ENCODE measurements at places on chromosomes 6 and 20.

DNA sequence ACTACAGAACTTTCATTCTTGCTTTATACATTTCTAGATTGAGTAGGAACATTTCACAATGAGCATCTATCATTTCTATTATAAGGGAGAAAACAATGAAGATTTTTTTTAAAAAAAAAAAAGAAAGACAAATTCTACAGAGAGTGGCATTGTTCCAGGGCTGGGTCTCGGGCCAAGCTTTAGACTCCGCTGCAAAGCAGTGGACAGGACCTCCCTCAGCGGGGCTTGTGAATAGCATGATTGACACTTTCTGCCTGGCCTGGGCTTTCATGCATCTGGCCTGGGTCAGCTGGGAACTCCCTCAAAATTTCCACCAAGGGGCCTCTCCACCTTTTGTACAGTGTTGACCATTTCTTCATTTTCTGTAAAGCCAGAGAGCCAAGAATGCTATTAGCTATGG is 55.8 kb upstream of the HIVEP2 start:
- peak; percentile 55 for DNase-seq

DNA sequence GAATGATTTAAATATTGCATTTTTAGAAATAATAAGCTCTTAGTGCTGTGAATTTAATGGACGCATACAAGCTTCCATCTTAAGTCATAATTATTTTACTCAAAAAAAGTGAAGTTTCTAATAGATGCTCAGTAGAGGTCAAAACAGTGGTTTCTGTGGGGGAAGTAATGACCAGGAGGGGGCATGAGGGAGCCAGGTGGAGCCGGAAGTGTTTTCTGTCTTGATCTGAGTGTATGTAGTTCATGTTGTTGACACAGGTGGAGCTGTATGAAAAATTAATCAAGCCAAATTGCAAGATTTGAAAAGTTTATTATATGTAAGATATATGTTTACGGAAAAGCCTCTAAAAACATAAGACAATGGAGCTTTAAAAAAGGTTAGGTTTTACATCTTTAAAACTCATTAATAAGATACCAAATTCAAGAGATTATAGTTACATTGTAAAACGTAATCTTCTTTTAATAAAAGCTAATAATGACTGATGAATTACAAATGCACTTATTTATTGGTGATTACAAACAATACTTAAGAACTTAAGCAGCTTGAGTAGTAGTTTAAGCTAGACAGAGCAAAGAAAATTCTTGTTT is 68.0 kb downstream of the PLAGL1 start:
- DNase-seq = no peak

- no peak for DNase-seq
Observed at GRCh38 chr6:34522761-34523160, 33.4 kb downstream of the SPDEF start.

DNA sequence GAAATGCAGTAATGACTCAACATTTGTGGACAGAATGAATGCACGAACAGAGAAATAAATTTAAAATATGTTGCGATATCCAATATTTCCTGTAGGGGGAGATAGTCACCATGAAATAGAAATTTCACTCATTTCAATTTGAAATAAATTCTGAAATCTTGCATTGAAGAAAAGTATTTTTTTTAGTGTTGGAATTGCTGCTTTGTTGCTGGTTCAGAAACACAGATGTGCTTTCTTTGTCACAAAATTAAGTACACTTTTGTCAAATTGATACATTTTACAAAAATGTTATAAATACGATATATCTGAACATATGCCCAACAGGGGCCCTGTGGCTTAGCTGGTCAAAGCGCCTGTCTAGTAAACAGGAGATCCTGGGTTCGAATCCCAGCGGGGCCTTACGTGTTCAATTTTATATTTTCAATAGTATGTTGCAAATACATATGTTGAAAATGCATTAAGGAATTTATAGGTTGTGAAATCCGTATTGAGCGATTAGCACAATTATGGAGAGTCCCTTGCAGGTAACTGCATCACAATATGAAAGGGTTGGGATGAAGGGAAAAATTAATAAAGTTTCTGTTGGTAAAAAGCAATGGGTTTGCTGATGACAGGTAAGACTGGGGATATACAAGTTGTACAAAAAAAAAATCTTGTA is 85.4 kb upstream of the PRSS16 start:
- no peak for DNase-seq

DNA sequence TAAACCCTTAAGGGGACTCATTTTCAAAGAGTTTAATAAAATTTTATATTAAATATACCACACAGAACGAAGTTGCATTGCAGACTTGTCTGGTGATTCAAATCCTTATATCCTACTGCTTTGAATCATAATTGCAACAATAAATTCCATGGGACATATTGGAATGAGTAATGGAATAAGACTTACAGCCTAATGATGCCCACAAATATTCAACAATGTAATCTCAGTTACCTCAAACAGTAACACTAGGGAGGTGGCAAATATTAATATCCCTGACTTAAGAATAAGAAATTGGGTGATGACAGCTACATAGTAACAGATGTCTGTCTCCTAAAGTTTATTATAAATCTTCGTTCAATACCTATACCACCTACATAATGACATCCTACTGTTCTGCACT is 52.6 kb downstream of the BMP5 start:
- no peak for DNase-seq

- DNase-seq = no peak
Observed at GRCh38 chr20:32234135-32234808, 26.6 kb downstream of the POFUT1 start.

GRCh38 chr6:44779130-44779826 is 391.8 kb downstream of the CDC5L start:
- DNase-seq = no peak

GRCh38 chr6:5061152-5061551 is 24.0 kb upstream of the PPP1R3G start:
- no peak for DNase-seq

DNA sequence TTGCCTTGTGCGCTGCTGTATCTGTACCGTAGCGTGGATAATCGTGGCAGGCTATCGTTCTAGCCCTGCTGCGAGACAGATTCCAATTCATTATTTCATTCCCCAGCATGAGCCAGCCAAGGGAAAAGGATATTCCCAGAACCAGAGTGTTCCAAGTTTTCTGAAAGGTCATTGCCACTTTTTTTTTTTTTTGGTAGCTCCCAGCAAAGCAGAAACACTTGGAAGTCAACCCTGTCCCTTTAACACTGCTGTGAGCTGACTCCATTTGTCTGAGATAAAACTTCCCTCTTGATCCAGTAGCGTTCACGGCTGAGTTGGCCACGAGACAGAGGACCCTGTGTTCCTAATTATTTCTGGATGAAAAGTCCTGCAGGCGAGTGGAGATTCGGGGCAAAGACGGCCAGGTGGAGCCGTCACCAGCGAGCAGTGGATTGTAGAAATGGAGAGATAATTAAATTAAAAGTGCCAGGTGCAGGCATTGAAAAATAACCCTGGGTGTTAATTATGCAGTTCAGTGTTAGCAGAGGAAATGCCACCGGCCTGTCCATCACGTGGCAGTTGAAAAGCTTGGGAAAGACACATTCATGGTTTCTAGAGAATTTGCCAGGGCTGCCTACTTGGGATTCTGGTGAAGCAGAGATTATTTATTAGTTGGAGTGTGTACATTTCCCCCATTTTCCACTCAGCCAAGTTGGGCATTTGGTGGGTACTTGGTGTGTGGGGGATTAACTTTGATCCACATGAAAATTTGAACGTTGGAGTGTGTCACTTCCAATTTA is 164.2 kb downstream of the SLC24A3 start:
- peak; percentile 46 for DNase-seq

DNA sequence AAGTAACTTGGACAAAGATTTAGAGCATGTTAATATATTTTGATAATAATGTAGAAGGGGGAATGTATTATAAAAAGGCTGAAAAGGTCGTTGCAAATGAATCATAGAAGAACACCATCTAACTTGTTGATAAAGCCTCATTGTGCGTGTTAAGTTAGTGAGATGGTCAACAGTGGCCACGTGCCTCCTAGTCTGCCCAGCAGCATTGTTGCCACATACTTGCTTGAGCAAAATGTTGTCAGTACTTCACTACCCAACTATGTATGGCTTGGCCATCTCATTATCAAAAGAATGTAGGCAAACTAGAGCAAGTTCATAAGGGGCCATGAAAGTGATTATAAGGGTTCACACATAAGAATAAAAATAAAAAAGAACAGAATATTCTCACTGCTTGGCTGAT is 84.6 kb downstream of the PHACTR1 start:
- DNase-seq = no peak

DNA sequence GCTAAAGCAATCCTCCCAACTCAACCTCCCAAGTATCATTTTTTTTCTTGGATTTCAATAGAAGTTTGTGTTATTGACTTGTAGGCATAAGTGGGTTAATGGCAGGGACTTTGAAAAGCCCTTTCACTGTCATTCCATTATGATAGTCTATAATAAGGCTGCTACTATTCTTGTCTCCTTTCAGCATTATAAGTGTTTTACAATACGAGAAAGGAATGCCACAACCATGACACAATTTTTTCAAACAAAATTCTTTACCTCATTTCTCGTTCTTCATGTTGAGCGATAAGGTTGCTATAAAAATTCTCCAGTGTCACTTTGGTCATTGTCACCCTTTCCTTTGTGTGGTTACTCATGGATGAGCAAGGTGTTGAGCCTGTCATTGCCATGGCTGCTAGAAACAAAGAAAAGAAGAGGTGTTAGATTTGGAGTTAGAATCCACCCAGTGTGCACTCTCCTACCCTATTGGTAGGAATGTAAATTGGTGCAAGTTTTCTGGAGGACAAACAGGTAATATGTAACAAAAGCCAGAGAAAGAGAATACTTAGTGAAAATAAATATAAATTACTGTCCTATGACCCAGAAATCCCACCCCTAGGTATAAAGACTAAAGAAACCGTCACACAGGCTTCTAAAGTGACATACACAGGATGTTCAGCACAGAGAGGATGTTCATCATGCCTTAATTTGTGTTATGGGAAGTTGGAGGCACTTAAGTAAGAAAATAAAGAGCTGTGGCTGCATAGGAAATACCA is 7.3 kb downstream of the STK38 start:
- no peak for DNase-seq

DNA sequence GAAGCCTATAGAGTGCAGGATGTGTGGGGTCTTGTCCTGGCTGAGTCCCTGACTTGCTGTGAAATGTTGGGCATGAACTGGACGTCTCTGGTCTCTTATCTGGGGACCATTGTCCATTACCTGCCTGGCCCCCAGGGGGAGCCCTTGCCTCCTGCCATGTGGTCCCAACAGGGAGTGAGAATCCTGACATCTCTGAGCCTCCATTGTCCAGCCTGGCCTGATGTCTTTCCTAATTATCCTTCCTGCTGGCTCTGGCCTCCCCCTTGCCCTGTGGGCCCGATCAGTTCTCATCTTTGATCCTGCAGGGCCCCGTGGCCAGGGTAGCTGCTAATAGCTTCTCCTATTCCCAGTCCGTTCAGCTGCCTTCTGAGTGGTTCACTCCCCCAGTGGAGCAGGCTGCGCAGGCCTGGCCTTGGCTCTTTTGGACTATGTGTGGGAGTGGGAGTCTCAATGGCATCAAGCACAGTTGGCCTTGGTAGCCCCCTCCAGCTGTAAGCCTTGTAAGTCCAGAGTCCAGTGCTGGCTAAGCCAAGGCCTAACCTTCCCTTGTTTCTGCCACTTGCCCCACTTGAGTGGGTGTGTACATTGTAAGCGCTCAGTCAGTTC is 77.9 kb upstream of the RALY start:
- DNase-seq = no peak

GRCh38 chr20:25309395-25310267 is 61.7 kb downstream of the PYGB start:
- peak; percentile 30 for DNase-seq

- DNase-seq = no peak
Observed at GRCh38 chr6:74177506-74177905, 481.5 kb downstream of the CD109 start.

- no peak for DNase-seq
Observed at GRCh38 chr6:8664070-8664469, 228.7 kb upstream of the SLC35B3 start.

GRCh38 chr6:137349856-137350830 is 131.0 kb upstream of the IFNGR1 start:
- DNase-seq = no peak

DNA sequence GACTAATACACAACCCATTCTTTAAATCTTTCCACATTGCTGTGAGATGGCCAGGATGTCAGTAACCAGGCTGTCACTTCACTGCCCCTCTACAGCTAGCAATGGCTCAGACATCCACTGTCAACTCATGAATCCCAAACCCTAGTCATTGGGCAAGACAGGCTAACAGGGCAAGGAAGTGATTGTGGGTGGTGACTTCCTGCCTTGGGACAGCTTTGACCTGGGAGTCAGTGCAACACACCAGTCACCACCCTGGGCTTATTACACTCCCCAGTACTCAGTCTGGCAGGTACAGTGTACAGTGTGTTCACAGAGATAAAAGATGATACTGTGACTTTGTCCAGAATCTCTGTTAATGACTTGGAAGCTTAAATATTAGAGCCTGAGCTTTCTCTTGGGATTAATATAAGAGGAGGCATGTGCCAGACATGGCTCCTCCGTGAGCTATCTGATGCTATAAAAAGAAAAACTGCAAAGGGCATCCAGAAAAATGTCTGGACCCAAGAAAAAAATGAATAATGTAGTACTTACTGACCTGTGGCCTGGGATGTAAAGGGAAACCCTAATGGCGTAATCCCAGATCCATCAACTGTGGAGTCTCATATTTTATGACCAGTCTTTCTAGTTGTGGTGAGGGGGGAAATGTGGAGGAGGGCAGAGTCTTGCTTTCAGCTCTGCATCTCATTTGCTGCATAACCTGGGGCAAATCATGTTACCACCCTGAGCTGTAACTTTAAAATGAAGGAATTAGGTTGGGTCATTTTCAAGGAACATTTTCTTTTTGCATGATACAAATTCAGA is 244.4 kb downstream of the SLC24A3 start:
- no peak for DNase-seq

GRCh38 chr20:34123309-34123708 is 11.3 kb upstream of the EIF2S2 start:
- DNase-seq = no peak

DNA sequence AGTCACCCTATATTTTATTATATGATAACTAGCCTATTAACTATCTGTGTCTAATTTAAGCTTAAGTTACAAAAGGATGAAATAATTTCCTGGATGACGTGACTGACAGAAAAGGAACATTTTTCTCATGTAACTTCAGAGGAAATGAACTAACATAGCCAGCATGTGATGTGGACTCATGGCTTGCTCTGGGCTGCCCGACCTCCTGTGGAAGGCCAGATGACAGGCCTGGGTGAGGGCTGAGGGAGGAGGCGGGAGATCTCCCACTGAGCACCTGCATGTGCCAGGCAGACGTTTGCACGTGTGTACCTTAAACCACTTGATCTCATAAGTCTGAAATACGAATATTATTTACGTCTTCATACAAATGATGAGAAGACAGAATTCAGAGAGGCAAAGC is 321.1 kb downstream of the SYNE1 start:
- no peak for DNase-seq

All from anterior cingulate cortex (tissue), 58 donors.